ENCODE measurements at places on chromosomes 3 and 15.

DNA sequence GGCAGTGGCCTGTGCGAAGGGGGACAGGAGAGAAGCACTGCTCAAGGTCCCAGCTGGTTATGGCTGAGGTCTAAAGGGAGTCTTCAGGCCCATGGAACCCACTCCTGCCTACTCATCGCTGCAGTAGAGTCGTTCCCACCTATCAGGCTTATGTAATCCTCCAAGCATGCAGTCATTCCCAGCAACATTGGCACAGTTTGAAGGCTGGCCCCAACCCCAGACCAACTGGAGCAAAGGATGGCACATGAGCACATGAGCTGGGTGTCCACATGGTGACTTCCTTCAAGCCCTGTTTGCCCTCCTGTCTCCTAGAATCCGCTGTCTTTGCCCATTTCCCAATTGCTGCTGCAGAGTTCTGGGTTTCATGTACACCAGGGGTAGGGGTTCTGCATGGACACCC, 60.5 kb upstream of the FGD5 start:
- DNase-seq = no peak

DNA sequence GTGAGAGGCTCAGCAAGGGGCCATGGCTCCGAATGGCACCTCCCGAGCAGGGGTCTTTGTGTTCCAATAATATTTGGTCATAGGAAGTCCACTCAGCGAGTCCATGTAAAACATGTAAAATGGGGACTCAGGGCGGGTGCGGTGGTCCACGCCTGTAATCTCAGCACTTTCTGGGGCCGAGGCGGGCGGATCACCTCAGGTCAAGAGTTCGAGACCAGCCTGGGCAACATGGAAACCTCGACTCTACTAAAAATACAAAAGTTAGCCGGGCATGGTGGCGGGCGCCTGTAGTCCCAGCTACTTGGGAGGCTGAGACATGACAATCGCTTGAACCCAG, 26.4 kb downstream of the EFCC1 start:
- DNase-seq = no peak

DNA sequence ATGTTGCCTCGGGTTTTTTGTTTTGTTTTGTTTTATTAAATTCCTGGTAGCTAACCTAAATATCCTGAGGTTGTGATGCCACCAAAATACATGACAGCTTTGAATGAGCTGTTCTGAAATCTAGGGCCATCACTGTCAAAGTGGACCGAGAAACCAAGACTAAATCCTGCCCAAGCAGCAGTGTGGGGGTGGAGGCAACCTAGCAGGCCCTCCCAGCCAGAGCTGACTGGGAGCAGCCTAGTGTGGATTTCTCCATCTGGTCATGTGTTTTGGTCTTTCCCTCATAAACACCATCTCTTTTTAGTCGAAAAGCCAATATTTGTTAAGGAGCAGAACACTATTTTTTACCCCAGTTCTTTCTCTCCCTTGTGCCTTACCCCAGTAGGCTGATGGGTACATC, 52.2 kb downstream of the LARS2 start:
- no peak for DNase-seq

DNA sequence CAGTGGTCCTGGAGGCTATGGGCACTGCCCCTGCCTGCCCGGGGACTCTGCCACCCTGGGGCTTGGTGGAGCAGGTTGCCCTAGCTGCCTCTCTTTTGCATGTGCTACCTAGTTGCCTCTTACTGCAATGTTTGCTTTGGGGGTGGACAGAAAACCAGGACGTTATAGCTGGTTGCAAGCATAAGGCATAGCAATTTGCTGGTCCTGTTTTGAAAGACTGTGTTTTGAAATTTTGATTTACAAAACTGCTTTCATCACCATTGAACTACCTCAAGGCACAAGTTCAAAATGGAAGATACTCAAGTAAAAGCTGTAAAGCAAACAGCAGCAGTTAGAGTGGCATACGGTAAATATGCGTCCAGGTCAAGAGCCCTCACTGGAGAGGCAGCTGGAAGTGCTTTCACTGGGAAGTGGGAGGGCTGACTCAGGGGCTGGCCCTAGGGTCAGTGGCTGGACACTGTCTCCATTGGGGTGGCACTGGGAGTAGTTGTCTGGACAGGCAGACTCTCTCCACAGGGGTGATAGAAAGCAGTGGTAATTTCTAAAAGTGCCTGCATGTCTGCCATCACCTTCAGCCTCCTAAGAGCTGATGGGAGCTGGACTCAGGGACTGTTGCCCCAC, 138.1 kb downstream of the CHDH start:
- DNase-seq = no peak
